ENCODE measurements at places on chromosomes 4 and X.

DNA sequence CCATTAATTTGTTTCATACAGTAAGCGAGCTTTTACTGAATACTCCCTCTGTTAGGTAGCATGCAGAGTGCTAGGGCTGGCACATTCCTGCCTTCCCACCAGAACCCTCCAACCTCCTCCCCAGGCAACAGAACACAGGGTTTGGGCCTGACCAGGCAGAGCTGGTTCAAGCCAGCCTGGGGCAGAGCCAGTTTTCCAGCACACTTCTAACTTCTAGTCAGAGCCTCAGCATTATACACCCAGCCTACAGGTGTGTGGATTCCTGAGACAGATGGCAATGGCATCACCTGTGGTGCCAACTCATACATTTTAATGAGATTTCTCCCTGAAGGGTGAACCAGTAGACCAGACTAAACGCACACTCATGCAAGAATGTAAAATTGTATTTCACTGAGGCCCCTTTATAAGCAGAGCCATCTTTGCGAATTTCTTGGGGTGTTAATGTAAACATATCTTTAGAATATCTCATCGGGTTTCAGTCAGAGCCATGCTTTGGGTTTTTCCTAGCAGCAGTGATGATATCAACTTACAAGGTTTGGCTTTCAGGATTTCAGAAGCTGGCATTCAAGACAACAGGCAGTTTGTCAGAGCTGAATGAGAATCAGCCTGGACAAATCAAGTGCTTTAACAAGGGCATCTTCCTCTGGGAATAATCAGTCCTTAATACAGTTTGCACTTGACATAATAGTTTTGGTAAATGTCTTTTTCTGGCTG lies 92.0 kb downstream of the GATB start:
- DNase-seq: no peak

DNA sequence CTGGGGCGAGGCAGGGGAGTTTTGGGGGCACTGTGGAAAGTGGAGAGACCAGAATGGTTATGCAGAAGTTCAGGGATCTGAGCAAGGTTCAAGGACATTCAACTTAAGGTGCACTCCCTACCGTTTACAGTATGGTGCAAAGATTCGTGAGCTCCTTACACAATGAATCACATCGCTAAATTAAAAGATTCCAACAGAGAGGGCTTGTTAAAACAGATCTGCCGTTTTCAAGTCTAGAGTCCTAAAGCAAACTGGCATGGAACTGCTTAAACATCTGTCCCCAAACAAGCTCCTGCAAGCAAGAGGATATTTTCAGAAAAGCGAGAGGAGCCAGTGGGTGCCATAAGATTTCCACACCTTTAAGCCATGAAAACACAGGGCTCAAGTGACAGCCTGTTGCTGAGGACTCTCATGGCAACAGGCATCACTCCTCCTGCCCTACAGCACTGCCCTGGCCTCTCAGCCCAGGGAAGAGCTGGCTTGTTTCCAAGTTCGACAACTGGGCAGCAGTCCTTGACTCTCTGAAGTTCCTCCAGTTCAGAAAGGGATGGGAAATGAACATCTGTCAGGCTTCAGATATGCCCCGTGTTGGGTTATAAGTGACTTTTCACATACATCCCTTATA lies 10.0 kb downstream of the FAM184B start:
- no peak for DNase-seq

GRCh38 chr4:32462944-32463343 lies 1742.8 kb downstream of the PCDH7 start:
- DNase-seq: no peak

- DNase-seq: no peak
These were observed 98.2 kb upstream of the FAM9B start for GRCh38 chrX:9132036-9132638.

- DNase-seq: no peak
These were observed 14.7 kb downstream of the GBA3 start for GRCh38 chr4:22707390-22707789.

- no peak for DNase-seq
These were observed 139.8 kb downstream of the CLCN4 start for GRCh38 chrX:10296576-10296975.

- no peak for DNase-seq
These were observed 882.2 kb downstream of the STIM2 start for GRCh38 chr4:27742816-27743215.

DNA sequence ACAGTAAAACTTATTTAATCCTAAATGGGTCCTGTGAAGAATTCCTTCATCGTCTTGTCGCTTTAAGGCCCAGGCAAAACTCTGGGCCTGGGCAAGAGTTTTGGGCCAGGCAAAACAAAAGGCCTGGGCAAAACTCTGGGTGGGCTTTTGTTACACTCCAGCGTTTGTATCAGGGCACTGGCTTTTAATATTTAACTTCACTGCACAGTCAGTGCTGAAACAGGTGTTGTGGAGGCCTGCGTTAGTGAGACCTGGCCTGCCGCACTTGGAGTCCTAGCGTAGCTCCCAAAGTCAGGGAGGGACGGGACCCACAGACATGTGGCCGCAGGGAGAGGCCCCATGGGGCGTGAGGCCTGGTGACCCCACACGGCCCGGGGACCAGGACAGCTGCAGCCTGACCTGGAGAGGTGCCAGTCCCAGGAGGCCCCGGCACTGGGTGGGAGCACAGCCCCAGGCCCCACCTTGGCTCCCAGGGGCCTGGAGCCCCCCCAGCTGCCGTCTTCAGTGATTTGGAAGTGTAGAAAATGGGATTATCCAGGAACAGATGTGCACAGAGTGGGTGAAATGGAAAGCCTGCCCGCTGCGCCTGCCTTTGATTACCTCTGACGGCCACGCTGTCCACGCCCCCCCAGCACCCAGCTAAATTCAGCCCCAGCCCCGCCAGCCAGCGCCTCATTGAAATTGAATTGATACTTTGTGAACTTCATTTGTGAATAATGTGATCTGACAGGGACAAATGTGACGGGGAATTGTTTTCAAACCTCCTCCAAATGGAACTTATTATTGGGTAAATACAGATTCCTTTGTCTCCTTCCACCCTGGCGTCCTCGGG lies 132.9 kb upstream of the NKX1-1 start:
- no peak for DNase-seq

DNA sequence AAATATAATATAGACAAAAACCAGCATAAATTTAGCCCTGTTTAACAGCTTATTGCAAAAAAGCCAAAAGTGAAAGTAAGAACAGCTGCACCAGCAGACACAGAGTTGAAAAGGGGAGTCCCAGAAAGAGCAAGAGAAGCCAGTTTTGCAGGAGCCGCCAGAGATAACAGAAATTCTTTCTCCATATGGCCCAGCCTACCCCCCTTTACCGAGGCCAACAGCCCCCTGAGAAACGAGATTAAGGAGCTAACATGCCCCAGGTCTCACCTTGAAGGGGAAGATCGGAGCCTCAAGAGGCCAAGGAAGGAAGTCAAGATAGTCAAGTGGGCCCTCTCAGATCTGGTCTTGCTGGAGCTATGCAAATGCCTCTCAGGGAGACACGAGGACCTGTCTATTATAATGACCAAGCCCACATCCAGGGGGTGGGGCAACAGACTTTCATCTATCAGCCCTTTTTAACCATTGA lies 4.8 kb downstream of the ACOX3 start:
- DNase-seq: no peak

DNA sequence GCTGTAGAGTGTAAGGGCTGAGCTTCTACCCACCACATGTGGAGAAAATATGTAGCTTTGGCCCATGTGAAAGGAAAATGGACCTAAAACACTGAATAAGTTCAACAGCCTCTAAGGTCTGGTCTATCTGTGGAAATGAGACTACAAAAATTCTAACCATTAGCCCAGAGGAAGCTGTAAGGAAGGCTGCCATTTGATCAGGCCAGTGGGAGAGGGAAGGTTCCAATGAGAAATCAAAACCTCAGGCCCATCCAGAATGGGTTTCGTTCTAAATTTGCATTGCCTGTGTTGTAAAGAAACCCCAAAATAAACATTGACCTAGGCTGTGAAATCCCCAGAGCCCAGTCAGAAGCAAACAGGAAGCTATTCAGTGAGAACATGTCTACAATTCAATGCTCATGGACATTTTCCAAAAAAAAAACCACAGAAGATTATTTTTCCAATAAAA lies 320.4 kb upstream of the SLC7A11 start:
- no peak for DNase-seq

- no peak for DNase-seq
These were observed 490.6 kb downstream of the INPP4B start for GRCh38 chr4:142355421-142355930.

GRCh38 chr4:5959211-5959982 lies 58.8 kb downstream of the C4orf50 start:
- DNase-seq: no peak

DNA sequence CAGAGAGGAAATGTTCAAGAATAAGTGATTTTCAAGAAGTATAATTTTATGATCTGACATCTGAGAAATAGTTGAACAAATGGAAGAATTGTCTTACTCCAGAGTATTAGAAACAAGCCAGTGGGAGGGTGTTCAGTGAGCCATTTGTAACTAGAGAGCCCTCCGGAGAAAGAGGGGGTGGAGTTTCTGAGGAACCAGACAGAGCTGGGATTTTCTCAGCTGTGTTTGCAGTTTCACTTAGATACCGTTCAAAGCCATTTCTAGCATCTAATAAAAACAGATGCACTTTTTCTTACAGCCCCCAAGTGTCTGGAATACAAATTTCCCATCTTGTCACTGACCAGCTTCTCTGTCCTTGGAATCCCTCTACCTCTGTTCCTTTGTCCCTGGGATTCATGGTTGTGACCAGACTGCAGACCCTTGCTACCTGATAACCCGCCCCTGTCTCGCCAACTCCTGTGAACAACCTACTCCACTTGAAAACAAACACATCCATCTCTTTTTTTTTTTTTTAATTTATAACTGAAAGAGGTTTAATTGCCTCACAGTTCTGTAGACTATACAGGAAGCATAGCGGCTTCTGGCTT lies 132.8 kb upstream of the KLF3 start:
- DNase-seq: no peak

- DNase-seq: no peak
These were observed 21.8 kb downstream of the KIAA1210 start for GRCh38 chrX:119105826-119106225.

DNA sequence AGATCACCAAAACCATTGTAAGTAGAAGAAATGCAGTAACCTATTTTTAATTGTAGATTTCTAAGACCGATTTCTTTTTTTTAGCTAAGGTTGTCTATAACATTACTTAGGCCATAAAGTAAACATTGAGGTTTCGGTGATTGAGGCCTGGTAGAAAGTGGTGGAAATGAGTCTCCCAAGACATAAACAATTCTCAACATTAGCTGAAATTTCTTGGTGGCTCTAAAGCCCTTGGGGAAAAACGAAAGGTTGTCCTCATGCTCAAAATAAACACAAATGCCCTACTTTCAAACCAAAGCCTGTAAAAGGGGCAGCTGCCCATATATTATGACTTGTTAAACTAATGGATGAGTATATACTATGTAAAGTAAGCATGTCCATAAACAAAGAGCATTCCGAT lies 98.8 kb downstream of the SCFD2 start:
- DNase-seq: no peak

DNA sequence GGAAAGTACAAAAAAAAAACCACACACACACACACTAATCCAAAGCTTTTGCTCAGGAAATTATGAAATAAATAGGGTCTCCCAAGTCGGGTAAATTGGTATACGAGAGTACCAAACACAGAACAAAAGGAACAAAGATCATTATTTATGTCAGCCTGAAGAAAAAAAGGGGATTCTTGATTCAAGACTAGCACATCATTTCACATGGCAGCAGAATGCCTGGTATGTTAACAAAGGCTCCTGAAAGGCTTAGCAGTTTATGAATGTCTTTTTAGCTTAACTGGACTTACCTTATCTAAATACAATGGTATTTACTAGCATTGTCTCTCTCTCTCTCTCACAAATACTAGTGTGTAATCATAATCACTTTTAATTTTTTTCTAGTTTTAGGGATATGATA lies 11.3 kb downstream of the RAP2C start:
- no peak for DNase-seq

- no peak for DNase-seq
These were observed 95.6 kb upstream of the FAM9C start for GRCh38 chrX:13140007-13140406.

- no peak for DNase-seq
These were observed 59.2 kb downstream of the CPLX1 start for GRCh38 chr4:766559-767283.

GRCh38 chrX:140701480-140701879 lies 8.1 kb upstream of the LINC00632 start:
- DNase-seq: no peak

DNA sequence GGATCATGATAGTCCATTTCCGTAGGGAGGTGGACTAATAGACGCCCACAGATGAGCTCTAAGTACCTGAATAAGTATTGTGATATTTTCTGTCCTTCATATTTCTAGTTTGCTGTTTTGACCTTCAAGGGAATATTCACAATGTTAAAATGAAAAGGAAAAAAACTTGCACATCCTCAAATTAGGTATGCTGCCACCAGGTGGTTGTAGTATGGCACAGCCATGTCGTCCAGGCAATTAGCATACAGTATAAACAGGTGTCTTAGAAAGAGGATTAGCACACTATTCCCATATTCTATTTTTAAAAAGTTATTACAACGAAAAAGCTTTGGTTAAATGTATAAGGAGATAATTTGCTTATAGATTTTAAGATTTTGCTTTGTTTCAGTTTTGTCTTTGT lies 802.0 kb downstream of the RPA4 start:
- DNase-seq: no peak

DNA sequence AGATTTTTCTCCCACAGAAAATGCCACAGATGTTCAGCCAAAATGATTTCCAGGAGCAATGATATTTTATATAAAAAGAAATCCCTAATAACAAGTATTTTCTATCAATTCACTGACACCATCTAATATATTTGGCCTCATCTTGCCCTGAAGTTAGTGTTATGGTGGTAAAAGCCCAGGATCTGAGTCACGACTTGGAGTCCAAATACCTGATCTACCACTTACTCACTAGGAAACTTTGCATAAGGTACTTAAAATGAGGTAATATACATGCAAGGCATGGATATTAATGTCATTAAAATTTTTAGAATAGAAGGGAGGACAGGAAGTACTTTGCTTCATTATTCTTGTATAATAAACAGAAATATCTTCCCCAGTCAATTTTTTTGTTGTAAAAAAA lies 16.3 kb downstream of the PPP3CA start:
- DNase-seq: no peak

GRCh38 chrX:131288738-131289511 lies at the start of gene IGSF1:
Gene IGSF1, minus strand, starts transcription at chrX:131289306. Its CDS starts 2,632 bp downstream, at chrX:131286674.
- DNase-seq: no peak

DNA sequence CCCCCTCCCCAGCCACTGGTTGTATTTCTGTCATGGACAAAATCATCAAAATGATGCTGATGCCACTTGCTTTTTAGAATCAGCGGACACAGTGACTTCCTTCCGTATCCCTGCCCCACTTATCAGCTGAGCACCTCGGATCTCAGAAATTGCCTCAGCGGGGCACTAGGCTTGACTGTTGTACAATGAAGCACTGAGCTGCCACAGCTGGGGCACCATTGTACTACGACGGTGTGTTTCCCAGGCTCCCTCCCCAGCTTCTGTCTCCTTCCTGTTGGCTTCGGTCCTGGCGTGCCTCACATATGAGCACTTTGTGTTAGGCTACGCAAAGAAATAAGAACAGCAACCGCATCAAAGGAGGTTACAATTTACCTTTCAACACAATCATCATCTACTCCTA lies 82.4 kb downstream of the F11 start:
- DNase-seq: no peak

GRCh38 chr4:83010111-83010521 lies 507 bp downstream of the LIN54 start:
- no peak for DNase-seq

GRCh38 chr4:99891351-99891750 lies 2.9 kb downstream of the LAMTOR3 start:
- no peak for DNase-seq

- DNase-seq: no peak
These were observed 1.6 kb downstream of the GAB1 start for GRCh38 chr4:143338313-143338712.

GRCh38 chrX:17584248-17584681 lies 153.0 kb upstream of the SCML1 start:
- no peak for DNase-seq
